ENCODE measurements at places on chromosomes 2 and 18. TPM values are rescaled to one million over a fixed set of nuclear protein-coding genes. Genes with fewer than 3 reads are reported as not detected.

The PAX3 gene
- total RNA-seq, result not detected

The KIAA1328 gene
- total RNA-seq, result 10.2 TPM

The PLCL1 gene
- 4.0 TPM for total RNA-seq

The NDUFV2 gene
- total RNA-seq, result 130 TPM

DNA sequence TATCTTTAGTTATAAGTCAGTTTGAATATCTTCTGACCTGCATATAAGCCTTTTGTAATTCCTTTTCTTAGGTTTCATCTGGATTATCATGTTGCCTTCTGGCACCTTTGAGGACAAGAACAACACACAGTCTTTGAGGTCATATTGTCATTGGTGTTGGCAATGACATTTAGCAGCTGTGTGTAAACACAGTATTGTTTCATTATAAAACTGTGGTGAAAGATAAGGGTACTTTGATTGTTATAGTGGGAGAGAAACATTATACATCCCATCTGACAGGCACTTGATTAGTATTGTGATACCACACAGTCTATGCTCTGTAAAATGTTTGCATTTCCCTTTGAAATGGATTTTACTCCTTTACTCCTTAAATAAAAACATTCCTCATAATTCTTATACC, 313.5 kb downstream of the RPRM start:
- H3K4me3 ChIP-seq, result no peak overlapping the region
- H3K4me1 ChIP-seq, result no peaks in the 10 kb centered on the region
- no peak overlapping the region for H3K27ac ChIP-seq

DNA sequence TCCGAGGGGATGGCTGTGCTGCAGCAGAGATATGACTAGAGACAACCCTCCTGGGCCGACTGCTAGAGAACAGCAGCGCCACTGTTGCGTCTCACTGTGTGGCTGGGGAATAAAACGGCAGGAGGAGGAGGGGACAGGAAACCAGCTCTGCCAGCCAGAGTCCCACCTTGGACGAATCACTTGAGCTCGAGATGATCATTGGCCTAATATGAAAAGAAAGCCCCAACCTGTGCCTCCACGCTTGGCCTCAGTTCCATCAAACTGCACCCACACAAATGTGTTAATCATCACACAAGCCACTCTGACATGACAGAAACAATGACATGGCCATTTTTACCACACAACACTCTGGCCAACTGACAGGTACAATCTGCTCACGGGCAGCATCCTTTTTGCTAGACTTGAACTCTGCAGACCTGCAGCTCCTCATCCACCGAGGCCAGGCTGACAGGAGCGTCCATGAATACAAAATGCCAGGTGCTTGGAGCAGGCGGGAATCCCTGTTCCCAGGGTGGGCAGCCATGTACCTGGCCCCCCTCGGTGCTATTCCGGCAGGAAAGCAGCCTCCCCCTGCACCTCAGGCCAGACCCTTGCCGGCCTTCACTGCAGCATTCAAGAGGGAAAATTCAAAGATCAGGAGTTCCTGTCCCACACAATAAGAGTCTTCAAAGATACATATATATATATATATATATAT, 52.3 kb downstream of the PARD6G start:
- no peaks in the 10 kb centered on the region for H3K27me3 ChIP-seq
- DNase-seq, result no peak
- no peak overlapping the region for H3K27ac ChIP-seq
- H3K4me1 ChIP-seq, result no peaks in the 10 kb centered on the region

DNA sequence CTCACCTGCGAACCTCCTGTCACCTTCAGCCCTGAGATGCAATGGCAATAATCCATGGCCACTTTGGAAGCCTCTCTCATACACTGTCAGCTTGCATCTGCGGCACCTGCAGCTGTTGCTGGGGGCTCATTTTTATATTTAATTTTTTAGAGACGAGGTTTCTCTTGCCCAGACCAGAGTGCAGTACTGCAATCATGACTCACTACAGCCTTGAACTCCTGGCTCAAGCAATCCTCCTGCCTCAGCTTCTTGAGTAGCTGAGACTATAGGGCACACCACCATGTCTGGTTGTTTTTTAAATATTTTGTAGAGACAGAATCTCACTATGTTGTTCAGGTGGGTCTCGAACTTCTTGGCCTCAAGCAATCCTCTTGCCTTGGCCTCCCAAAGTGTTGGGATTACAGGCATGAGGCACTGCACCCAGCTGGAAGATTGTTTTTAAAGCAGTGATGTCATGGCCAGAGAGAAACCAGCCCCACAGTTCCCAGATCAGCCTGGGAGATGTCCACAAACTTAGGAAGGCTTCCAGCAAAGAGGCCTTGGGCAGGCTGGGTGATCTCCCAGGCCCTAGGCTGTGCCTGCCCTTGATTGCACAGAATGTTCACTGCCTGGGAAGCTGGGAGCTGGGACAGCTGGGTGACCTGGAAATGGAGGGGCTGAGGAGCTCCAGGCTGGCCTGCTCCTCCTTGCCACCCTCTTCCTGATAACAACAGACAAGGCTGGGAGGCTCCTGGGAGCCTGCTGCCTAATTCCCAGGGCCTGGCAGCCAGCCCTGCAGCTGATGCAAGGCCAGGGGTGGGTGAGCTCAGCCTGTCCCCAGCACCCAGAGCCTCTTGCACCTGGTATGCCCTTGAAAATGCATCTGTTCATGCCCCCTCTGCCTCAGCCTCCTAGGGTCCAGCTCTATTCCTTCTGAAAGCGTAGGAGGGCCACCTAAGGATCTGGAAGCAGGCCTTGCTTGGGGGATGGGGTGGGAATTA, 27.1 kb downstream of the SH2D6 start:
- no peaks in the 10 kb centered on the region for H3K27me3 ChIP-seq
- H3K4me3 ChIP-seq, result no peak overlapping the region
- no peaks in the 10 kb centered on the region for H3K36me3 ChIP-seq
- no peak for DNase-seq
- H3K4me1 ChIP-seq, result no peaks in the 10 kb centered on the region

All from lung (tissue), 17 donors.